ENCODE measurements at places on chromosomes 6 and 20.

DNA sequence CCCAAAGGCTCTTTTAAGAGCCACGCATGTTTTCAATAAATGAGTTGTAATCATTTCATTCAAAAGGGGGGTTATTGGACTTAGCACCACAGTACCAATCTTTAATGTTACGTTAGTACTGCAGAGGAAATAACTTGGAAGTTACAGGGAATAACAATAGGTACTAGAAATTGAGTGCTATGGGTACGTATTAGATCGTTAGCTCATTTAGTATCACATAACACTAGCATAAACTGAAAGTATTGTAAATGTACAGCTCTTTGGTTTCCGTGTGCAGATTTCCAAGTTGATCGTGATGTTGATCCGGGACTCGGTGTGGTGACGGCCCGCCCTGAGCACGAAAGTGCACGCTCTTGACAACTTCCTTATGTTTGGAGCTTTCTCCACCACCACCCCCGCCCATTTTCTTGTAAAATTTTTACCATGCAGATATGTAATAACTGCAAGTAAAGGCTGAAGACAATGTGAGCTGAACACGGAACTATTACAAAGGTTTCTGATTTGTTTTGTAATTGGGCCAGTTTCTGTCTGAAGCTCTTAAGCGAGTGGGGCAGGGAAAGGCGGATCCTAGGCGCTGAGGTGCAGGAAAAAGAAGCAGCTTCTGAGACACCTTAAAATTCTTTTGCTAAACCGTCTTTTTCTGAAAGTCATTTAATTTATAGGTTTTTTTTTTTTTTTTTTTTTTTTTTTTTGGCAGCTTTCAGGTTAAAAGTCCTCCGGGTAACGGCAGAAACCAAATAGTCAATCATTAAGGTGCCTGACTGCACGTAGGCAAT lies 71.5 kb downstream of the HFE start:
- DNase-seq: peak; percentile 74

DNA sequence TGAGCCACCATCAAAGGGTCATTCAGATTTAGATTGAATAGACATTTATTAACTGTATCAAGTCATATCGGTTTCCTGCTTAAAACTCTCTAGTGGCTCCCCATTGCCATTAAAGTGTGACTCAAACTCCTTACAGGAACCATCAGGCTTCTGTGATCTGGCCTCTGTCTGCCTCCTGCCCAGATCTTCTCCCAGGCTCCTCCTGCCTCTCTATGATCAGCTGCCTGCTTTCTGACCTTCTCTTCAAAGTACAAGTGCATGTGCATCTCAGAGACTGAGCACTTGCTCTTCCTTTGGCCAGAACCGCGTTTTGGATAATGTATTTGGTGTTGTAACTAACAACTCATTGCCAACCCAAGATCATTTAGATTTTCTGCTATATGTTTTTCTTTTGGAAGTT lies 52.7 kb downstream of the IL20RA start:
- no peak for DNase-seq

GRCh38 chr20:25360631-25361286 lies 29.9 kb downstream of the ABHD12 start:
- no peak for DNase-seq

DNA sequence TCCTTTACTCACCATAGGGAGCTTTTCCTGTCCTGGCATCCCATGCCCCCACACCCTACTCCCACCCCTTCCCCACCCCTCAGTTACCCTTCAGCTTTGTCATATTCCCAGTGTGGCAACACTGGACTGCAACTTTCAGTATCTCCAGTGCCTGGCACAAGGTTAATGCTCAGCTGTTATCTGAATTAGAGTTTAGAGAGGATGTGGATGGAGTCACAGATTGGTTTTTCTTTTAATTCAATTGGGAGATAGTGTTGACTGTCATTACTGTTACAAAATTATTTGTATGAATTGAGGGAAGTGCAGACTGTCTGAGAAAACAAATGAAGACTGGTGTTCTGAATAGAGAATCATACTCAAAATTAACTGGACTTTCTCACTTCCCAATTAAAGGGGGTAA lies 89.9 kb downstream of the TULP4 start:
- DNase-seq: no peak

DNA sequence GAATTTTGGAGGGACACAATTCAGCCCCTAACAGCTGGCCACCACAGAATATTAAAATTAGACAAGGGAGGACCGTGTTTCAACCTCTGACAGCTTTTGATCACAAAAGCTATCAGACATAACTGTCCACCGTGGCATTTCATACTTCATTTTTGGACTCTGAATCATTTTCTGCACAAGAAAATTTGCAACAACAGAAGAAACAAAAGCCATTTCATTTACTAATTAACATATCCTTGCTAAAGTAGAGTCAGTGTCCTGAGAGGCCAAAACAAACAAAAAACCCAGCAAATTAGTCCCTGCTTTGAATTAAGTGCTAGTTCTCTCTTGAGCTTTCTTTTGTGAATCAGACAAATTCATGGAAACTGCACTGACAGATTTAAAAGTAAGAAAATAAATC lies 17.6 kb upstream of the COL12A1 start:
- DNase-seq: no peak

GRCh38 chr6:44923444-44923843 lies 404.7 kb upstream of the RUNX2 start:
- no peak for DNase-seq

GRCh38 chr6:92810913-92811312 lies 608.4 kb downstream of the EPHA7 start:
- no peak for DNase-seq

DNA sequence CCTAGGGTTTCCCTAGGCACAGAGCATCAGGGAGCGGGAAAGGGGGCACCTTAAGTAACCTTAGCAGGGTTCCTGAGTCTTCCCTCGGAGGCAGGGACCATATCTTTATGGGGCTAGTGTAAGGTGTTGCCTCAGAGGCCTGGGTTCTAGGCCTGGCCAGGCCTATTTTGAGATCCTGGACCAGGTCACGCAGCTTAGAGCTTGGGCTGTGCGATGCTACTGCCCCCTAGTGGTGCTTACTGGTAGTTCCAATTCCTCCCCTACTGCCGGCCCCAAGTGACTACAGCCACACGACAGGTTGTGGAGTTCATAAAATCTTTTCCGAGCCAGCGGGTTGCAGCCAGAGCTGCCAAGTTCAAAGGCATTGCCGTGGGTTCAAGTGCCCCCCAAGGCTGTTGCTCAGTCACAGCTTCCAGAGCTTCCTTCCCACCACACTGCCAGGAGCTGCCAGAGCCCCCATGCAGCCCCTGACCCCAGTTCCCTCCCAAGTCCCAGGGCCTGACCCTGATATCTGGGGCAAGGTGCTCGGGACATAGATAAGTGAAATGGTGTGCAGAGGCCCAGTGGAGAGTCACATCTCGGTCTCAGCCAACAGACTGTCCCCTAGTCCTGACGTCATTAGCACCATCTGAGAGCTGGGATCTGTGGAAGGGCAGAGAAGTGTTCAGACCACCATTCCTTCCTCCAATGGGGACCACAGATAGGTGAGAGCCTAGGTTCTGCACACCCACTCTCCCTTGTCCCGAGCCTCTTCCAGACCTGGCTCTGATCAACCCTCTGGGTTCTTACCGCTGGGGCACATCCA lies 3.3 kb downstream of the LRRC73 start:
- DNase-seq: peak; percentile 78

DNA sequence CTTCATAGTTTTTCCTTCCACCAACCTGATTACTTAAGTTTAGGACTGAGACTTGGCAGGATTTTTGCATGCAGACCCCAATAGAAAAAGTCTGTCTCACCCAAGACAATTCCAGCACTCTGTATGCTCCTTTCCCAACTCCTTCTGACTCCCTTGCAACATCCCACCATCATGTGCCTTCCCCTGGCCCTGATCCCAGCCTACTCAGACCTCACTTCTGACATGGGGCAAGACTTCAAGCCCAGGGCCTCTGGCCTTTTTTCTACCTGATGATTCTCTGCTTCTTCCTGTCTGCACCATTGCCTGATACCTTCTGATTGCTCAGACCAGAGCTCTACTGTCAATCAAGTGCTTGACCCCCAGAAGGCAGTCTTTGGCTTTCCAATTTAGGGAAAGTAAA lies 96.6 kb downstream of the HAO1 start:
- DNase-seq: peak; percentile 31

DNA sequence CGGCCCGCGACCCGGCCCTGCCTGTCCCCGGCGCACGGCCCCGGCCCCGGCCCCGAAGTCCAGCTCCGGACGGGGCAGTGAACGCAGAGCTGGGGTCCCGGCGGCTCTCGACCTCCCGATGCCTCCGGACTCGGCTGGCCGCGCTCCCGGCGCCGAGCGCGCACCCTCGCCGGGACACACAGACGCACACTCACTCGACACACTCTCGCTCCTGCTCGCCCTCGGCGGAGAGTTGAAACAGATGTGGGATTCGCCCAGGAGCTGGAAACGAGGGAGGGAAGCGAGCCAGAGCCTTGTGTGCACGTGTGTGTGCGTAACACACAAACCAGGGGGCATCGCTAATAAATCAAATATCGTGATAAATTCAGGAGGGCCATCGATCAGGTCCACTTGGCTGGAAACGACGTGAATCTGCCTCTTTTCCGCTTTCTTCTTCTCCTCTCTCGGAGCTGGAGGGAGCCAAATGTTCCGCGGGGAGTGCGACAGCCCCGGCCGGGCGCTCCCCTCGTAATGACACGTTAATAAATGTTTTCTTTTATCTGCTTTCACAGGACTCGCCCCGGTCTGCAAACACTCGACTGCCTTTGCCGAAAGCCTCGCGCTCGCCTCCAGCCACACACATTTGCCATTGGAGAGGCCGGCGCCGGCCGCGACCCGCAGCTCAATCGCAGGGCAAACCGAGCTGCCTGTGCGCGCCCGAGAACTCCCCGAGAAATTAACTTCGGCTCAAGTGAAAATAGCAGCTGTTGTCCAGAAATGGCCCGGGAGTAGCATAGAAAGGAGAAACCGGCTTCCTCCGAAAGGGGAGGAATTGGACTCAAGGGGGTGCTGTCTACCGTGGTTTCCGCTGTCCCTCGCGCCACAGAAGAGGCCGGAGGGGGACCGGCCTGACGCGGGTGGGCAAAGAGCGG lies 828 bp upstream of the SULF2 start:
- peak; percentile 79 for DNase-seq

DNA sequence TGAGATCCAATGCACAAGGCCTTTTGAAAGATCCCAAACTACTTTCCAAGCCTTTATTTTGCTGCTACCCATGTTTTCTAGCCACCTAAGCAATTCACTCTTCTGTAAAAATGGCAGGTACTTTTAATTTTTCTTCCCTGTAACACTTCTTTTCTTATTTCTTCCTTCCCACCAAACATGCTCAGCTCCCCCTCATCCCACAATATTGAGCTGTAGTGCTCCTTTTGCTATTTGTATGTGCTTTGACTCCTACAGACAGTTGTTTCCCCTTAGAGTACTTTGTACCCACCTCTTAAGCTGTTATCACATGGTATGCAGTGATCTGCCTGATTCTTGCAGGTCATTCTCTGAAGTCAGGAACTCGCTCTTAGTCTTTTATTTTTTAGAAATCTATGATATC lies 49.3 kb downstream of the QKI start:
- DNase-seq: no peak

- DNase-seq: no peak
Observed at GRCh38 chr6:166541876-166542579, 44.5 kb downstream of the RAMACL start.

- no peak for DNase-seq
Observed at GRCh38 chr6:11198663-11199603, 33.5 kb downstream of the NEDD9 start.

DNA sequence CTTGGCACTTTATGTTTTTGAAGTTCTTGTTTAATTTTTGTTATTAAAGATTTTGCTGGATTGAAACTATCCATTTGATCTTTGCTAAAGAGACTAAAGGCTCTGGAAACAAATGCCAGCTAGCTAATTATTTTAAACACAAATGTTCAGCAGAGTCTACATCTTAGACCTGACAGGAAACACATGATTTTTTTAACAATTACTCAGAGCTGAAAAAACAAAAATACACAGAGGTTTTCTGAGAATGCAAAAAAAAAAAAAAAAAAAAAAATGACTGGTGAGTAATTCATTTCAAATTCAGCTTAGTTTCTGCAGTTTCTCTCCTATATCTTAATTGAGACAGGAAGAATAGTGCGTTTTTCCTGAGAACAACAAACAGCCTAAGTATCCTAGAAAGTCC lies 448.0 kb downstream of the TENT5A start:
- DNase-seq: no peak

DNA sequence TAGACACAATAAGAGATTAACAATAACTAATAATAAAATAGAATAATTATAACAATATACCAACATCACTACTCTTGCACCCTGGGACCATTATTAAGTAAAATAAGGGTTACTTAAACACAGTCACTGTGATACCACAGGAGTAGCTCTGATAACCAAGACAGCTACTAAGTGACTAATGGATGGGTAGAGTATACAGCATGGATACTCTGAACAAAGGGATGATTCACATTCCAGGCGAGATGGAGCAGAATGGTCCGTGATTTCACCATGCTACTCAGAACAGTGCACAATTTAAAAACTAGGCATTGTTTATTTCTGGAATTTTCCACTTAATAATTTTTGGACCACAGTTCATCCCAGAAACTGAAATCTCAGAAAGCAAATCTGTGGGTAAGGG lies 80.0 kb upstream of the FUT9 start:
- DNase-seq: no peak

GRCh38 chr6:81995548-81996289 lies 243.2 kb upstream of the TENT5A start:
- DNase-seq: no peak

DNA sequence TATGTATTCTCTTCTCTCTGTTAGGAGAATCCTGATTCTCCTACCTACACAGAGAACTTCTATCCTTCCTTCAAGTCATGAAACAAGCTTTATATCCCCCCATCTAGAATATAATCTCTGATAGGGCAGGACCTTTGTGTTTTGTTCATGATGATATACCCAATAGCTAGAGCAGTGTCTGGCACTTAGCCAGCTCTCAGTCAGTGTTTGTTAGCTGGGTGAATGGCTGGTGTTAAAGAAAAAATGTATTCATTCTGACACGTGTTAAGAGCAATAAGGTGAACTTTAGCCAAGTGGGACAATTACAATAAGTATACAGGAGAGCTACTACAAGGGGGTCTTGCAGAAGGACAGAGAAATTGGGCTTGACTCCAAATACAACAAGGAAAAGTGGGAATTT lies 34.3 kb upstream of the TNFRSF21 start:
- DNase-seq: no peak

DNA sequence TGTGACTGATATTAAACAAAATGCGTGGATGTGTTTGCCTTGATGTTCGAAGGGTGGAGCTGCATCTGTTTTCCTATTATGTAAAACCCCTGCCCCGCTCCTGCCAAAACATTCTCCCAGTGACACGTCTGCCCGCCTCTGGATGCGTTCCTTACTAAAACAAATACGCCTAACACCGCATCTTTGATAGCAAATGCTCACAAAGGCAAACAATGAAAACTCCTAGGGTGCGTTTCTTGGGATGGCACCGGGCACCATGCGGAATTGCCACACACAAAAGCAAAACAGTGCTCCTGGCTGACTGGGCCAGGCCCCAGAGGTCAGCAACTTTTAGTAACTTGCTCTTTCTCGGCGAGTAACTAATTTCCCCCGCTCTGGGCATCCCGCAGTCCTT lies 9.0 kb upstream of the FOXC1 start:
- DNase-seq: no peak

- DNase-seq: no peak
Observed at GRCh38 chr20:57525328-57526086, 567 bp upstream of the CTCFL start.

- no peak for DNase-seq
Observed at GRCh38 chr20:53699906-53700305, 106.3 kb upstream of the ZNF217 start.

GRCh38 chr20:63160641-63161175 lies 55.2 kb downstream of the YTHDF1 start:
- DNase-seq: no peak

- no peak for DNase-seq
Observed at GRCh38 chr6:90323706-90324105, 27.1 kb upstream of the BACH2 start.

GRCh38 chr6:50713977-50714486 lies 706 bp downstream of the TFAP2D start:
- no peak for DNase-seq
